ENCODE measurements at places on chromosomes 7 and 10.
A peak's percentile ranks its signal among the peaks of the same experiment; 100 is the strongest.

GRCh38 chr7:11843113-11843765, 11.2 kb upstream of the THSD7A start:
- DNase-seq = no peak

DNA sequence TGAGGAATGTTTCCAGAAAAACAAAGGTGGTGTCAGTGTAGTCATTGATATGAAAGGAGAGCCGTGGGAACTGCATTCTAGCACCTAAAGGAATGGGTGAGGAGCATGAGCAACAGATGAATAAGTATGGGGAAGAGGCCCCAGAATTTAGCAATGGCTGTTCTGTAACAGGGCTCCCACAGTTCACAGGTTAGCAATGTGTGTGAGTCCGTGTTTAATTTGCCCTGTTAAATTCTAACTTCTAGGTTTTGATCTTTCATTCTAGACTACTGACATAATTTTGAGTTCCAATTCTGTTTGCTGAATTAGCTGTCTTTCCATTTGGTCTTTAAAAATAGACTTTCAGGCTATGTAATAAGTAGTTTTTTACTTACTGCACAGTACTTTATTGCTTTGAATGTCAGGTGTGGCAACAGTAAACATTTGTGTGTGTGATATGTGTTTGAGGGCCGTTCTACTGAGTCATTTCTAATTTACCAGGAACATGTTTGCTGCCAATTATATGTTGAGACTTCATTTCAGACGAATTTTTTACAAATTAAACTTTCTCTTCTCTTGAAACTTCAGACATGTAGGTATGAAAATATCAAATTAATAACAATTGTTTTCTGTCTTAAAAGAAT, 8.8 kb downstream of the STK17A start:
- no peak for DNase-seq

DNA sequence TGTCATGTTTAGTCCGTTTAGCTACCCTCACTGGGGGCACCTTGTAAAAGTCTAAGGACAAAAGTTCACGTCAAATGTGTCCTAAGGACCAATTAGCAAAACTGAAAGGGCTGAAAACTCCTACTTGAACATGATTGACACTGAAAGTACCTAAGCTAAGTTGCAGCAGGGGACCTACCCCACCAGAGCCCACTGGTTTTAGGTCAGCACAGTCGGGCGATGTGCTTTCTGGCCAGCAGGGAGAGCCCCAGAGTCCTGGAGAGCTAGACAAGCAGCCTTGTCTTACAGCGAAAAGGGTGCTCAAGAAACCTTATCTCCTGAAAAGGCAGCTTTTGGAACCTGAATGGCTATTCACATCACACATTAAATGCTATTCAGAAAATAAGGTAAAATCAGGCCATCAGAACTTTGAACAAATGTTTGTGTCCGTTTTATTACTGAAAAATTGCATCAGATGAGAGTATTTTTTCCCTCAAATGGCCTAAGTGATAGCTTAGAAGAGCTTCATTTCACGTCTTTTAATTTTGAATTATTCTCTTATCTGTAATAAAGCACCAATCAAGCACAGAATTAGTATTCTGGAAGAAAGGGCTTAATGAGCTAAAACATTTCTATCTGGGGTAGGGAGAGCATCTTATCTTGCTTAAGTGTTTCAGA, 52.2 kb upstream of the MKI67 start:
- DNase-seq = peak; percentile 22

GRCh38 chr10:131555406-131555805, 243.9 kb upstream of the TCERG1L start:
- DNase-seq = no peak

DNA sequence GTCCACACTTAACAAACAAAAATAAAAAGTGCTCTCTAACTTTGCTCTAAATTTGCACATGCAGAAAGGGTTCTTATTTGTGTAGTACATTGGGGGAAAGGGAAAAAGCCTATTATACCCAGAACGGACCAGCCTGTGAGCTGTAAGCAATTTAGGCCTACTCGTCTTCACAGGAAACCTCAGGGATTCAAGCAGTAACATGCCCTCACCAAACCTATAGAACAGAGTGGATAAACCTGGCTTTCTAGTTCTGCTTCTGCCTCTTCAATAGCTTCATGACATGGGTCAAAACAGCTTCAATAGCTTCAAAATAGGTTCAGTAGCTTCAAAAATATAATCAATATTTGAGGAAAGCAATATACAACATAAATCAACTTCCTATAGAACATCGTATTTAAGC, 163.7 kb downstream of the ARL4A start:
- DNase-seq = no peak

- no peak for DNase-seq
These were observed 10.4 kb upstream of the TARP start for GRCh38 chr7:38283809-38284208.

DNA sequence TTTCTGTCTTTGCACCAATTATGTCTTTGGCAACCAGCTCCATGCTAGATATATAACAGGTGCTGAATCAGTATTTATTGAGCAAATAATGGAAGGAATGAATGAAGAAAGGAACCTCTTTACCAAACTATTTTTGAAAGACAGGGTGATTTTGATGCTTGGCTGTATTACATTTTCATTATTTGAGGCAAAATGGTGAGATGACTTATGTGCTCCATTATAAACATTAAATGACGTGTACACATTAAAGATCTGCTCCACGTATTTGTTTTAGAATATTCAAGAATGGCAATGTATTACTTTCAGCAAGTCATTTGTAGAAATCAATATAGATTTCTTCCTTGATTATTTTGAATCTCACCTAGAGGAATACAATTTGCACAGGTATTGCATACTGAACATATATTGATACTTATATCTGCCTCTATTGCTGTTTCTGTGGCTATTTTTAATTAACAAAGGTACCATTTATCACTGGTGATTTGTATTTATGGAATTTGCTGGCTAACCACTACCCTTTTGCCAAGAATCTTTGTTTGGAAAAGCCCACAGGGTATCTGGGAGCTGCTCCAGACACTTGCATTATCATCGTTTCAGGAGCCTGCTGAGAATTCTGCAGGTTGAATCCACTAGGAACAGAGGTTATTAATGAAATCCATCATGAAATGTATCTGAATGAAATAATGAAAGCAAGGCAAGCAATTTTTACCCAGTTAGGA, 92.2 kb downstream of the SEMA3C start:
- DNase-seq = no peak

DNA sequence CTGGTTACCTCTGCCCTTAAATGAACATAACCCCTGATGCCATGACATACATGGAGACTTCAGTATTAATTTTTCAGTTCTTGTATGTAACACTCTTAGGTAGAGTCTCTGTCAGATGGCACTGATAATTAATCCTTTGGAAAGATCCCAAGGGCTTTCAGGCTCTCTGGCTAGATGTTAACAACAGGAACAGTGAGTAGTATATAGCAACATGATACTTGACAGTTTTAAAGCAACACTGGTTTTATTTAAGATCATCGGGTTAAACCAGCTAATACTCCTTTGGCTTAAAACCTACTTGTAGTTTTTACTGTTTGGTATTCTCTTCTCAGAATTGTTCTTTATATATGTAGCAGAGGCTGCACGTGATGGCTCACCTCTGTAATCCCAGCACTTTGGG, 27.3 kb downstream of the AHCYL2 start:
- no peak for DNase-seq

DNA sequence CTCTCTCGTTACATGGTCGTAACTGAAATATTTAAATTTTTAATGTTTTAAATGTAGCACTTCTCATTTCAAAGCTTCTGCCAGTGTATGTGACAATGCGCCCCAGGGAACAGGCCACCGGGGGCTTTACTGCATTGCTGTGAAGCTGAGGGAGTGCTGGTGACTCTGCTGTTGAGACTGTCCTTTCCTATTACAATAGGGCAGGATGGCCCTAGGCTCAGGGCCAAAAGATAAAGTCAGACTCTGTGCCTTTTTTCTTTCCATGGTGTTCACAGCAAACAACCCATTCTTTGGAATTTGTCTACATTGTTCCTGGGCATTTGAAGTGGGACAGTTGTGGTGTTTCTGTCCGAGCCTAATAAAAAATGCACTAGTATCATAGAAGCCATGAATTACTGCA, 107.3 kb downstream of the GALNT11 start:
- DNase-seq = no peak

Measured in SHP77 treated with DMSO at 0.1 percent for 48 hours (cell line).